ENCODE measurements at places on chromosomes 5 and 9. TPM values are rescaled to one million over a fixed set of nuclear protein-coding genes. Genes with fewer than 3 reads are reported as not detected.

The PFN3 gene
- not detected for total RNA-seq

DNA sequence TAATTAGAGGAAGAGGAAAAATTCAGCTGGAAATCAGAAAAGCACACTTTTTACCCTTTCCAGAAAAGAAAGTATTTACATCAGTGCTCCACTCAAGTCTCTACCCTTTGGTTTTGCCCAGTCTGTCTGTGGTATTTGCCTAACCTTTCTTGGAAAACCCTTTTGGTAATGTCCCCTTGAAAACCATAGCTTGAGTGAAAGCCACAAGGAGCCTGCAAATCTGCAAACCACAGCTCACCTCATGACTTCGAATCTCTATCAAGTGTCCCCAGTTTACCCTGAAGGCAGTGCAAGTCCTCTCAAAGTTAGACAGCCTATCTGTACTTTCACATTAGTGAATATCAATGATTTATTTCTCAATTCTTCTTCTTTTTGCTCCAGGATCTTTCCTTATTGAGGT is 162.1 kb upstream of the TSLP start:
- DNase-seq: no peak

- no peak for DNase-seq
Observed at GRCh38 chr9:88555268-88555980, 20.4 kb downstream of the NXNL2 start.

DNA sequence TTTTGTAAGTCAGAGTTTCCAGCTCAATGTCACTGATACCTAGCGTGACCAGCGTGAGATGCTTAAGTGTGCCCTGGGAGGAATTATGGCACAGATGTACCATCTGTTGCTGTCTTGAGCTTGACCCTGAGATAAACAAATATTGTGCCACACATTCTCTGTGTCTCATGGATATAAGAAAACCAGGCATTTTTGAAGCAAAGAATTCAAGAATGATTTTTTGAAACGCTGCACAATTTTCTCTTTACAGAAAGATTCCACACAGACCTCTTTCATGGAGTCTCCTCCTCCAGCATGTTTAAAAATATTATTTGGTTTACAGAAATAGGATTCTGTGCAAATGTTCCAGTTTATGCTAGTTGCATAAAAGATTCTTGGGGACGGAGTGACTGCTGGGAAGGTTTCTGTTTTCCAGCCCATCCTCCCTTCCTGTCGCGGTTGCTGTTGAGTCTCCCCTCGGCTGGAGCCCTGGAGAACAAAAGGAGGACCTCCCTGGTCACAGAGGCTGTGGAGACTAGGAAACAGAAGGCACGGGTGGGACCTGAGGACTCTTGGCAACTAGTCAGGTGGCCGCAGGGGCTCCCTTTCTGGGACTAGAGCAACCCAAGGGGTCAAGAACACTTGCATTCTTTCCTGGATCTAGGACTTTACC is 120.8 kb downstream of the RASGRF2 start:
- no peak for DNase-seq

DNA sequence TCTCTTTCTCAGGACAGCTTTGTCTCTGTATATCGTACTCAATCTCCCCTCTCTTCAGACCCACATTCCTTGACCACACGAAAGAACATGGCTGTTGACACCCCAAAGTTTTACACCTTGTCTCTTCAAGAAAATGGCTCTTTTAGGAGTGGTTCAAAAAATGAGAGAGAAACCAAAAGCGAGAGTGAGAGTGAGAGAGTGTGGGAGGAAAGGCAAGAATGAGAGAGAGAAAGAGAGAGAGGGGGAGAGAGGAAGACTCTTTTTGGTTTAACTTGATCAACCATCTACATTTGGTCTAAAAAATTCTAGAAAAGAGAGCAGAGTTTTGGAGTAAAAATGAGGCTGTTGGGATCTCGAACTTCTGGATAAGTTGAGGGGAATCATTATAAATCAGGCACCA is 581.8 kb upstream of the WWC1 start:
- DNase-seq: no peak

DNA sequence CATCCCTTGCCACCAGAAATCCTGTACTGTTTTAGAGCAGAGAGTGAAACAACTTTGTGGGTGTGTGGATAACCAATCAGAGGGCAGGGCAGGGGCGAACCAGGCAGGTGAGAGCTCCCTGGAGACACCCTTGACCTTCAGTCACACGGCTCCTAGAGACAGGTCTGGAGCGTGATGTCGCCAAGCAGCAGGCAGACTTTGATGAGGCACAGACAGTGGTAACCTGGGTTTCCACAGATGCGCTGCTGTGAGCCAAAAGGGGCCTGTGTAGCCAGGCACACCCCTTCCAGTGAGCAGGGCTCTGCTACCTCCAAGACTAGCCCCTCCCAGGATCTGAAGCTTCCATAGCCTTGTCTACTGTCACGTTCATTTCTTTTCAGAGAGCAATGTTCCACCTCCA is 317.8 kb upstream of the ADCY2 start:
- DNase-seq: no peak

The PIK3R1 gene
- 24.2 TPM for total RNA-seq

DNA sequence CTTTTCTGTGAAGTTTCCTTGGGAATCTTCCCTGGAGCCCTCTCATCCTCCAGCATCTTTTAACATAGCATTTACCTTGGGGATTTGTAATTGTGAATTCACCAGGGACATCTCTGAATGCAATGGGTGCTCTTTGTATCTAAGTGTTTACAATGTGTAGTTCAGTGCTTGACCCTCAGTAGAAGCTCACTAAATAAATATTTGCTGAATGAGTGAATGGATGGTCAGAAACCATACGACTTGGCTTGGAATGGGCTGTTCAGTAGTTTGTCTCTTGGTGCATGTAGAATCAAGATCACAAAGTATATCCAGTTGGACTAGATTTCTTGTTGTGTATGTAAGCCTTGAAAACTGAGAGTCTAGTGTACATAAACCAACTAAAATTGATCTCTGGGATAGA is 81.8 kb upstream of the MEF2C start:
- DNase-seq: no peak

- no peak for DNase-seq
Observed at GRCh38 chr5:95786821-95787418, 35.6 kb downstream of the GLRX start.

- no peak for DNase-seq
Observed at GRCh38 chr9:114366334-114367128, 21.3 kb downstream of the AKNA start.
